ENCODE measurements at places on chromosomes 12 and 14.

- ATAC-seq = peak; percentile 37
Observed at GRCh38 chr14:47278233-47278842, 397.1 kb downstream of the MDGA2 start.

DNA sequence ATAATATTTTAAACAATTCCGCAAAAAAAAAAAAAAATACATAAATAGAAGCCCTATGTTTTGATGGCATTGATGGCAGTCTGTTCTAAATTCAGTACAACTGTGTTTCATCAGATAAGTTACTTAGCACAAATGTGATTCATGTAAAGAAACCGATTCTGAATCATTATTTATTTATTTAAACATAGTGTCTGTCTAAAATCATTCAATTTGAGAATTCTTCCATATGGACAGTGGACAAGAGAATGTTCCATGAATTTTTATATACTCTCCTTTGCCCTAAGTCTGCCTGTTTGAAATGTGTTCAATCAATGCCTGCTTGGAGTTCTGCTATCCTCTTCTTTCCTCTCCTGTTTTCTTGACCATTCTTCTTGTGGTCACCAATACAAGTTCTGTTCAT lies 126.5 kb downstream of the PDE3A start:
- no peak for ATAC-seq

- ATAC-seq = no peak
Observed at GRCh38 chr12:80861641-80862378, 75.9 kb downstream of the LIN7A start.

GRCh38 chr14:51516706-51517395 lies 134.9 kb upstream of the FRMD6 start:
- ATAC-seq = no peak

DNA sequence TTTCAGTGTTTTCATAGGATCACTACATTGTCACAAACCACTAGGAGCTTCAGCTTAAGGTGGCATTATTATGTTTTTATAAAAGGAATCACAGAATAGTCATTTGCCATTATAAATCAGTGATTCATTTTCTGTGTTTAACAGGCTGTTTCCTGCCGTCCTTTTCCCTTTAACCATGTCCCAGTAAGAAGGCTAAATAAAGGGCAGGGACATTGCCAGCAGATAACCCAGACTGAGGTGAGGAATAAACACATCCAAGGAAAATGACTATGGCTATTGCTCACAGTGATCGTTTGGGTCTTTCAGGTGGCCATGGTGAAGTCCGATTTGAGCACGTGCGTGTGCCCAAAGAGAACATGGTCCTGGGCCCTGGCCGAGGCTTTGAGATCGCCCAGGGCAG lies 17.9 kb upstream of the ALDH2 start:
- ATAC-seq = no peak

DNA sequence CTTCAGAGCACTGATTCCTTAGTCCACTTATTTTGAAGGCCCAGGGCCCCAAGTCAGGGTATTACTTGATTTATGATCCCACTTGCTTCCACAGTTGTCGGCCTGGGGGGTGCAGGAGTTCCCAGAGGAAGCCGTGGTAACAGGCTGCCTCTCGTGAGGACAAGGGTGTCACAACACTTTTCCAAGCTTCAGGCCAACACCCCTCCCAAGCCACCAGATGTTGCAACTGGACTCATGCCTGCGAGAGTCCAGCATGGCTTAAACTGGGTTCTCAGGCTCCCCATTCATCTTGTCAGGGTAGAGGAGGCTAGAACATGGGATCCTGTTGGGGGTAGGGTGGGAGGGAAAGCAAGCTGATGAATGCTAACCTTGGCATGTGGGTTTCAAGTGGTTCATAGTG lies 56.1 kb downstream of the BMP4 start:
- ATAC-seq = no peak

- ATAC-seq = no peak
Observed at GRCh38 chr12:63036974-63037335, 102.0 kb upstream of the PPM1H start.

DNA sequence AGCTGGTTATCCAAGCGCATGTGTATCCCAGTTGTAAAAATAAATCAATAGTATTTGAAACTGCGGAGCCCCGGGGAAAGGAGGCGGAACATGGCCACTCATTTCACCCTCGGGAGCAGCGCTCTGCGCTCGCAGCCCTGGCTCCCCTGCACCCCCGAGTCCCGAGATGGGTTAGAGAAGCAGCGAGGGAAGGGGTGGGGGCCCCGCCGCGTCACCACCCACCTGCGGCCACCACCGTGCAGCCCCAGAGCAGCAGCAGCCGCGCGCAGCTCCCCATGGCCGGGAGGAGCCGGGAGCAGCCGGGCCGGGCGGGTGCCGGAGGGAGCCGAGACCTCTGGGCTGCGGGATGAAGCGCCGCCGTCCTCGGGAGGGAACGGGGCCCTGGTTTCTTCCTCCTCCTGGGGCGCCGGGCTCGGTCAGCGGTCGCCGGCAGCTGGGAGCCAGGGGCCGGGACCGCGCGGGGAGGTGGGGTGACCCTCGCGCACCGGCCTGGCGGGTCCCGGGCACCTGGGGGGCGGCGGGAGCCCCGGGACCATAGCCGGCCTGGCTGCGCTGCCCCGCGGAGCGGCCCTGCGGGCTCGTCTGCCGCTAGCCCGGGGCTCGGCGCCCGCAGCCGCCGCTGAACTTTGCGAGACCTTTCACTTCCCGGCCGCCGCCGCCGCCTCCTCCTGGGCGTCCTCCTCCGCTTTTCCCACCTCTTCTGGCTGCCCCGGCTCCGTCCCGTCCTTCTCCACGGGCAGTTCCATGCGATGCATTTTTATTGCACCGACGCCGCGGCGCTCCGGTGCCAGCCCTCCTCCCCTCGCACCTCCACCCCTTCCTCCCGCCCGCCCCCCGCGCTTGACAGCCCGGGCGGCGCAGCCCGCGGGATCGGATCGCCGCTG lies at the start of gene NTN4:
NTN4 (minus strand) TSS at position 732 of the 884 bp plus-strand sequence; CDS start at position 277, 455 bp downstream.
- ATAC-seq = peak; percentile 70

DNA sequence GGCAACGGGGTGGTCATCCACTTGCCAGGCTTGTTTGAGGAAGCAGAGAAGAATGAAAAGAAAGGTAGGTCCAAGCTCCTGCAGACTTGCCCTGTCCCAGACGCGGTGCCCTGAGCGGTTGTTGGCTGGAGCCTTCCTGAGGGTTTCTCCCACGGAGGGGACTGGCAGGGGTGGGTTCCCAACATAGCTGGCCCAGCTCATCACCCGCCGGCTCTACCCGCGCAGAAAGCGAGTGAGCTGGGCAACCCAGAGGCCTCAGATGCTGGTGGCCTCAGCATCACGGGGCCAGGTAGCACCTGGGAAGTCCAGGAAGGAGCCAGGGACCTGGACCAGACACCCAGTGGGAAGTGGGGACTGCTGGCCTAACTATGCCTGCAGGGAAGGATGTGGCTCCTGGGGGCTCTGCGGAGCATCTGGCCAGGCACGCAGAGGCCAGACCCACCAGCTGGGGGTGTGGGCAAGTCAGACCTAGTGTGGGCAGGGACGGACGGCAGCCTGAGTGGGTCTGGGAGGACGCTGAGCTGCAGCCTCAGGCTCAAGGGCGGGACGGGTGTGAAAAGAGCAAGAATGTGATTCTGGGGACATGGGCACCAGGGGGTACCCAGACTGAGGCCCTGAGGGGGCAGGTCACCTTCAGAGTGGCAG lies 14.4 kb upstream of the SIVA1 start:
- no peak for ATAC-seq

DNA sequence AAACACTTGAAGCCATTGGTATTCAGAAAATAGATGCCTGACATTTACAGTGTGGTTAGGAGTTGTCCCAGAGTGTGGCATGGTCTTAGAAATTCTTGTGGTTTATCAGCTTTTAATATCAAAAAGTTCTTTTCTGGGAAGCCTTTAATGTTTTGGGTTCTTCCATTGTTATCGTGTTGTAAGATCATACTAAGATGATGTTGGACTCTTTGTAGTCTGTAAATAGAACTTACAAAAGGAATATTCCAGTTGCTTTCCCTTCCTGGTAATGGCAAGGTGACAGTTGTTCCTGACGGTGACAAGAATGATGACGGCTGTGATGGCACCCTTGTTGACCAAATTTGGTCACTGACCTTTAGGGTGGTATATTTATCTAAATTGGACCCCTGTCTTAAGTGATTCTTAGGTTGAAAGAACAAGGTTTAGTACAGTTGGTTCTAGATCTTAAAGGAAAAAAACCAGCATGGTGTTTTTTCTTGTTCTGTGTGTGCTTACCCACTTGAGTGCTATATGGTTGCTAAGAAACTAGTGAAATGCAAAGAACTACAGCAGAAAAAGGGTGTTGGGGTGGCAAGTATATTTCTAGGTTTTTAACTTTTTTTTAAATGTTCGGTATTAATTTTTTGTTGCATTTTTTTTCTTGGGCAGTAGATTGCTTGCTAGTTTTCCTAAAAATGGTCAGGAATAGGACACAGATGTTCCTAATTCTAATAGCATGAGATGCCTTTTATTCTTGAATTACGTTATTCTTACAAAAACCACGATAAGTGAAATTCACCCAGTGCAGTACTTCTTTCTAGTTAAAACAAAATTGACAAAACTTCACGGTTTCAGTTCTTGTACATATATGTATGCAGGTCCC lies 2.1 kb downstream of the ATP2A2 start:
- ATAC-seq = no peak

DNA sequence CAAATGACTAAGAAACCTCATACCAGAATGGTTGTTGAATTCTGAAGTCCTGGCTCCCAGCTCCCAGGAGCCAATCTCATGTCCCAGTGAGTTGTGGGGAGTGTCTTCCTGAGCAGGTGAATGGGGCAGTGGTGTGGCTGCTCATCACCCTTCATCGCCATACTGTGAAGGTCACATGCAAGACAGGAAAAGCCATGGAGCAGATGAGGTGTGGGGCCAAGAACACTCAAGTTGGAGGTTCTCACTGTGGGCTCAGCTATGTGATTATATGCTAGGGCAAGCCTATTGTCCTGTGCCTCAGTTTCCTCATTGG lies 16.6 kb upstream of the TSPAN11 start:
- no peak for ATAC-seq

GRCh38 chr12:2119266-2119665 lies 66.5 kb downstream of the CACNA1C start:
- no peak for ATAC-seq

DNA sequence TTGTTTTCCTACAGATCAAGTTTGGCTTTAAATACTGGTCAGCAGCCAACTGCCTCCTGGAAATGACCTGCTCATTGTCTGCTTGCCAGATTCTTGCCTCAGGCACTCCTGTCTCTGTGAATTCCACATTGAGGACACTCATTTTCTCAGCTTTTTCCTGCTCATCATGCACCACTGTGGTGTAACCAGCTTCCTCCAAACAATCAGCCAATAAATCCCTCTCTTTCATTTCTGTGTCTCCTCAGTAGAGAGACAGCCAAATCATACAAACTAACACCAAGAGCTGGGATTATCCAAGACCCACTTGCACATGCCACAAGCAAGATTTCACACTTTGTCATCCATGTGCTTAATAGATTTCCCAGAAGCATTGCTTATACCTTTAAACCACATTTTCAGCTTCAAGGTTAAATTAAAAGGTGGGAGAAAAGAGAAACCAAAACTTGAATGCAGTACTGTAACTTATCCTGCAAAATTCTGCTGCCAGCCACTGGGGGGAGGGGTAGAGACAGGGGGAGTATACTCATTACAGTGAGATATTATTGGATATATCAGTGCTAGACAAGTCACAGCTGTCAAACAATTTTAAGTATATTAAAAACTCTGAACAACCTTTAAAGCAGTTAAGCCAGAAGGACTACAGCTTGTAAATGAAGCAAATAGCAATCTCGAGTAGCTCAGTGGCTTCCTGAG lies 105.0 kb downstream of the PPP2R5E start:
- peak; percentile 92 for ATAC-seq

DNA sequence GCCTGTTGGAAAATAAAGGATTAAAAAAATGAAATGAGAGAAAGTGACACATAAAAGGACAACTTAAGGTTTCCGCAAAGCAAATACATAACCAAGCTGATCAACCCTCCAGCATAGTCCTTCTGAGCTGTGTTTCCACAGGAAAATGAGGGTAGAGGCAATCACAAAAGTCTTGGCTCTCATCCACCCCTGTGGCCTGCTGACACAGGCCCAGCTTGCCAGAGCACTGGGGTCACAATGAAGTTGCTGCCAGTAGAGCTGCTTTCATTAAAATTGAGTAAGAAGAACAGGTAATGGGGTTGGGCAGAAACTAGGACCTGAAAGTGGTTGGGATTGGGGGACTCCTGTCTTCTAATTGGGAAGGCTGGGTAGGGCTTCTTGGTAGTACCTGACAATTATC lies 65.9 kb downstream of the RERG start:
- ATAC-seq = no peak

- ATAC-seq = no peak
Observed at GRCh38 chr12:119444462-119445044, 110.0 kb downstream of the CCDC60 start.

DNA sequence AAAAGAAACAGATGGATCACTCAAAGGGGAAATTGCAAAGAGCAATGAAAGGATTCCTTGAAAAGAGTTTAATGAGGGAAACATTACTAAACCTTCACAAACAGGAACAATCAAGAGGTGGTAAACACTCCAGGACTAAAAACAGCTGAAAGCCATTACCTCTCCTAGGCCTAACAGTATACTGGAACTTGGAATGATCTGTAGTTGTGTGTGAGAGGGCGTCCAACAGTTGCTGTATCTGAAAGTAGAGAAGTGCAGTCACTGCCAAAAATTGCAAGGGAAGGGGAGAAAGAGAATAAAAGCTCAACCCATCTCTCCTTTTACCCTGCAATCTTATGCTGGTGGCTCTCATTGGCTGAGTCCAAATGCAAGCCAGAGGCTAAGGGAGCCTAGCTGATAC lies 17.0 kb upstream of the MIS18BP1 start:
- ATAC-seq = no peak

- no peak for ATAC-seq
Observed at GRCh38 chr14:67994531-67994930, 175.0 kb downstream of the RAD51B start.

- no peak for ATAC-seq
Observed at GRCh38 chr14:63088865-63089264, 43.6 kb upstream of the KCNH5 start.

- ATAC-seq = no peak
Observed at GRCh38 chr12:1064317-1064716, 73.3 kb downstream of the ERC1 start.

DNA sequence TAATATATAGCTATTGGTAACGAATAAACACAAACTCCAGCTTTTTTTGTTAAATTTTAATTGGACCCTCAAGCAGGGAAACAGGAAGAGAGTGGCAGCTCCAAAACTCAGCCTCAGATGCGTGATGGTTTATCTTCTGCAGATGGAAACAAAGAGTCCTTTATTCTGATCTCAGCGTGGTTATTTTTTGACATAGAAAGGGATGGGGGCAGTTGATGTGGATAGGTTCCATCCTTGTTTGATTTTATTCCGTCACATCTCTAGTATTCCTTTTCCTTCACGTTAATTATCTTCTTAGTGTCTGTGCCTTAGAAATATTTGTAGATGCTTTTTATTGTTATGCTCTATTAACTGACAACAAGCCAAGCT lies 447.6 kb upstream of the SEL1L start:
- ATAC-seq = no peak

- ATAC-seq = no peak
Observed at GRCh38 chr12:125038976-125039625, 26.1 kb upstream of the AACS start.
